Transverse colon (tissue), 4 donors: ENCODE measurements at places on chromosomes 5 and 9. TPM values are rescaled to one million over a fixed set of nuclear protein-coding genes. Genes with fewer than 3 reads are reported as not detected.

Gene CBY3
- not detected for total RNA-seq

Gene GGTA1
- total RNA-seq = 3.5 TPM

Gene DND1
- 1.5 TPM for total RNA-seq

Gene ZNF608
- 51.6 TPM for total RNA-seq

Gene BARHL1
- total RNA-seq = not detected

Gene SLCO6A1
- total RNA-seq = not detected

Gene PCDHA1
- total RNA-seq = not detected

Gene LRRC14B
- total RNA-seq = not detected

Gene BTNL9
- 96.5 TPM for total RNA-seq

Gene MCC
- 7.3 TPM for total RNA-seq

Gene WDR31
- total RNA-seq = 3.0 TPM

Gene GPR151
- not detected for total RNA-seq

Gene GABRA6
- not detected for total RNA-seq

Gene GPSM1
- 8.6 TPM for total RNA-seq

Gene IFNA2
- not detected for total RNA-seq

Gene DRD1
- not detected for total RNA-seq

Gene FOXI1
- not detected for total RNA-seq

Gene SLC6A18
- not detected for total RNA-seq

Gene MRPL36
- 37.0 TPM for total RNA-seq

Gene RAD17
- total RNA-seq = 2.6 TPM

Gene AGXT2
- total RNA-seq = not detected

Gene BTNL8
- total RNA-seq = 19.7 TPM

Gene GLRA1
- not detected for total RNA-seq

Gene ADAMTS13
- total RNA-seq = 12.7 TPM

Gene RNF224
- total RNA-seq = not detected

Gene SPINK13
- not detected for total RNA-seq

Gene NFIB
- 68.9 TPM for total RNA-seq

Gene FBXL7
- 6.0 TPM for total RNA-seq

Gene SNX18
- 18.0 TPM for total RNA-seq

Gene GABRA1
- total RNA-seq = not detected

Gene SNCAIP
- total RNA-seq = 1.6 TPM

Gene GRM6
- not detected for total RNA-seq

Gene PALM2AKAP2
- total RNA-seq = 0.64 TPM
